ENCODE measurements at places on chromosomes 7 and 10.

DNA sequence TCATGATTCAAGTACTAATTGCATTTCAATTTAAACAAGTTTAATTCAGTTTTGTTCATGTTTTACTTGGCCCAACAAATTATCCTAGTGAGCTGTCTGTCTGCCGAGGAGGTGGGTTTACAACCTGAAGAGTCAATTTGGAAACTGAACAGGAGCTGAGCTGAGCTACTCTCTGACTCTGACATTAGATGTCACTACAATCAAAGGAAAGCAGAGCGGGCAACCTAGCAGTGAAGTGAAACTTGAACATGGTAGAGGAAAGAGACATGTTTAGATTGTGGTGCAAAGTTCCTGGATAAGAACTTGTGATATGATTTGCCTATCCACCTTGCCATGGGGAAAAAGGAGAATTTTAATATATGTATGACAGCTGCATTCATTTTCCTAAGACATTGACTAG lies 9.6 kb upstream of the AGR3 start:
- DNase-seq: no peak

DNA sequence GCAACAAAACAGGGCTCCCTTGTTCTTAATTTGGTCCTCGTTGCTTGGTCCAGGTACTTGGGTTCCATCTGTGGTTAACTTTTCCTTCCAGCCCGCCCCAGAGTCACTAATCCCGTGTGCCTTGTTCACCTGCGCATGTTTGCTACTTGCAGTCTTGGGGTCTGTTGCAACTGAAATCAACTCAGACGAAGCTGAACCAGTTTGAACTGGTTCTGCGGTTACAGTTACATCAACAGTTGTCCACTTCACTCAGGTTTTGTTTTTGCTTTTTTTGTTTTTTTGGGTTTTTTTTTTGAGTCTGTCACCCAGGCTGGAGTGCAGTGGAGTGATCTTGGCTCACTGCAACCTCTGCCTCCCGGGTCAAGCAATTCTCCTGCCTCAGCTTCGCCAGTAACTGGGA lies 34.7 kb downstream of the TRRAP start:
- no peak for DNase-seq

GRCh38 chr7:151060113-151060415 lies 675 bp downstream of the SLC4A2 start:
- DNase-seq: no peak

DNA sequence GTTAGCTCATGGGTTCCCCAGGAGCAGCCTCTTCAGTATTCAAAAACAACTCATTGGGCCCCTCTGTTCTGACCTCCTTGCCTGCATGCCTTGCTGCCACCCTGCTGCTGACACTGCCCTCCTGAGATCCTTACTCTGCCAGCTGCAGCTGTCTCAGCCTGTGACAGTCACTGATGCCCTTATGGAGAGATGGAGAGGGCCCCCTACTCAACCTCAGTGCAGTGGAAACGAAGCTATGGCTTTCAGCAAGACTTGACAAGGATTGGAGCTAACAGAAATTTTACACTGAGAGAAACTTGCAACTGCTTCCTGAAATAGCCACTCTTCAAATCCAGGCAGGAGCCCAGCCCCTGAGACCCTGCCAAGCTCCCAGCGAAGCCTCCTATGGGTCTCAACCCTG lies 678.3 kb upstream of the C7orf33 start:
- no peak for DNase-seq

GRCh38 chr10:132608511-132609195 lies 71.1 kb downstream of the INPP5A start:
- no peak for DNase-seq

DNA sequence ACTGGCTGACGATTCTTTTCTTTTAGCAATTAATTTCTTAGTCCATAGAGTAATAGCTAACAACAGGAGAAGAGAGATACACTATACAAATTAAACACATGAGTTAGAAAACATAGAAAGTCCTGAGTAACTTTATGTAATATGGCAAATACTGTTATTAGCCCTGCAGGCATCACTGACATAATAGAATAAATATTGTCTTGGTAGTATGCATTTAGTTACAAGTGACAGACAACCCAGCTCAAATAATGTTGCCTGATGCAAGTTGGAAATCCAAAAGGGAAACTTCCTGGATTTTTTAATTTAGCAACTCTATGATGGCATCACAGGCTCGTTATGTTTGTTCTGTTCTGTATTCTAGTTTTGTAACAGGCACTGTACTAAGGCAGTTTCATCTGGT lies 95.1 kb downstream of the DKK1 start:
- no peak for DNase-seq

GRCh38 chr10:36366843-36367242 lies 724.7 kb upstream of the FZD8 start:
- DNase-seq: no peak

DNA sequence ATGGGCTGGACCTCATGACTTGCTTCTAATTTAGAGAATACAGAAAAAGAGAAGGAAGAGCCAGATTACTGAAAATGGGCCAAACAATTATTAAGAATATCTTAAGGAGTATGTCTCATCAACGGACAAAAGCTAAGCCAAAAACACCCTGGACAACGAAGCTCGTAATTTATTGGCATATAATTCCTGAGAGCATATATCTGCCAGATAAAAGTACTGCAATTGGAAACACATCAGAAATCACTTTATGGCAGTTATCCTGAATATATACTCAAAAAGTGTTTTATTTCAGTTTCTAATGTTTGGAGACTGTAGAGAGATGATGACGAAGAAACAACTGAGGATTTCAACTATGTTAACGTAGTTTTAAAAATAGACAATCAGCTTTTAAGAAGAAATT lies 211.8 kb downstream of the CSTF2T start:
- DNase-seq: no peak

DNA sequence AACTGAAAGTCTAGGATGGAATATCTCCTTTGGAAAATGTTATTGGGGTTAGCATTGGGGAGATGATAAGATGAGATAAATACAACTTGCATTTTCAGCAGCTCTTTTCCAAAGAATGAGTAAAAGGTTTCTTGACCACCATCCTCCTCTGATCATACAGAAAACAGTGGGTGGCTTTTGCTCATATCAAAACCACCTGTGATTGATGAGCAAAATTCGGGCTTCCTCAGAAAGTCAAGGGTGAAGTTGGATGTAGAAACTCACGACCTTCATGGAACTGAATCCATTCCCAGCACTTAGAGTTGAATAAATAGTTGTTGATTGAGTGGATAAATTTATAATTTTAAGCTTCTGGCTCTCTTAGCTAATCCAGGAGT lies 158.4 kb downstream of the DNAJB6 start:
- DNase-seq: no peak

DNA sequence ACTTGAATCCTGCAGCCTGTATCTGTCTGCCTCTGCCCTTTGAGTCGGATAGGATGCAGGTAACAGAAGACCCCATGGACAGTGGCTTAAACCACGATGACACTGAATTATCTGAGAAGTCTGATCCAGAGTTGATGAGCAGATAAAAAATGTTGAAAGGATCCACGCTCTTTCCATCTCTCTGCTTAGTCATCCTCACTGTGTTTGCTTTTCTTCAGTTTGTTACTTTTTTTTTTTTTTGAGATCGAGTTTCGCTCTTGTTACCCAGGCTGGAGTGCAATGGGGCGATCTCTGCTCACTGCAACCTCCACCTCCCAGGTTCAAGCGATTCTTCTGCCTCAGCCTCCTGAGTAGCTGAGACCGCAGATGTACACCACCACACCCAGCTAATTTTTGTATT lies 36.9 kb upstream of the GOLGA7B start:
- no peak for DNase-seq

- no peak for DNase-seq
Measured at GRCh38 chr7:37035631-37036030, 311.3 kb upstream of the AOAH start.

DNA sequence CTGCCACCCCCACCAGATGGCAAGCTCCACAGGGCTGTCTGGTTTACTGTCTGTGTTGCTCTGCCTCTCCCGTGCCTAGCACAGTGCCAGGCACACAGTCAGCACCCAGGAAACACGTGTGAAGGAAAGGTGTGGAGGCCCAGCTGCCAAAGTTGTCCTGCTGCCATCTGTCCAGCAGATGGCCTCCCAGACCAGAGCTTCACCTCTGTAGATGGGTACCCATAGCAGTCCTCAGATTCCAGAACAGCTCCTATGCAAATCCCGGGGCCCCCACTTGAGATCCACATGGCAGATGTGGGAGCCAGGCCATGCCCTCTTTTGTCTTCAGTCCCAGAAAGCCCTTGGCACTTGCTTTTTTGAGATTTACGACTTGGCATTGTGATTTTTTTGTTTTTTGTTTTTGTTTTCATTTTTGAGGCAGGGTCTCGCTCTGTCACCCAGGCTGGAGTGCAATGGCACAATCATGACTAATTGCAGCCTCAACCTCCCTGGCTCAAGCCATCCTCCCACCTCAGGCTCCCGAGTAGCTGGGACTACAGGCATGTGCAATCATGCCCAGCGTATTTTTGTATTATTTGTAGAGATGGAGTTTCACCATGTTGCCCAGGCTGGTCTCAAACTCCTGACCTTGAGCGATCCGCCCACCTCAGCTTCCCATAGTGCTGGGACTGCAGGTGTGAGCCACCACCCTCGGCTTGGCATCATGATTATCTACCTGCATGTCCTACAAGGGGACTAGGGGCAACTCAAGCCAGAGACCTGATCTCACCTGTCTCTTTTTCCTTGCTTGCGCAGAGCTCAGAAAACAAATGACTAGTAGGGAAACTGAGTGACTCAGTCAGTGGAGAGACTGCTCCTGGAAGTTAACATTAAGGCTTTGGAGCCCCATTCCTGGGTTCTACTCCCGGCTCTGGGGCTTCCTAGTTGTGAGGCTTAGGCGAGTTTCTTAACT lies 16.9 kb upstream of the PALD1 start:
- DNase-seq: peak; percentile 46

DNA sequence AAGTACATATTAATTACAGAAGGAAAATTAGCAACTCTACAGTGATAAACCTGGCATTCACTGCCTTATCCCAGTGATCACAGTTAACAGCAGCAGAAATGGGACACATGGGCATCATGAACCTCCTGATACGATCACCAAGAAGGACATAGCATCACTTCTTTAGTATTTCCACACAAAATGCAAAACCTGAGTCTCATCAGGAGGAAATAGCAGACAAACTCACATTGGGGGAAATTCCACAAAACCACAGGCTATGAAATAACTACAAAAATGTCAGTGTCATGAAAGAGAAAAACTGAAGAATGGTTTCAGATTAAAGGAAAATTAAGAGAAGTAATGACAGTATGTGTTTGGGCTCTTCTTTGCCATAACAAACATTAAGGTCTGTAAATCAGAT lies 12.0 kb upstream of the PURB start:
- DNase-seq: no peak

DNA sequence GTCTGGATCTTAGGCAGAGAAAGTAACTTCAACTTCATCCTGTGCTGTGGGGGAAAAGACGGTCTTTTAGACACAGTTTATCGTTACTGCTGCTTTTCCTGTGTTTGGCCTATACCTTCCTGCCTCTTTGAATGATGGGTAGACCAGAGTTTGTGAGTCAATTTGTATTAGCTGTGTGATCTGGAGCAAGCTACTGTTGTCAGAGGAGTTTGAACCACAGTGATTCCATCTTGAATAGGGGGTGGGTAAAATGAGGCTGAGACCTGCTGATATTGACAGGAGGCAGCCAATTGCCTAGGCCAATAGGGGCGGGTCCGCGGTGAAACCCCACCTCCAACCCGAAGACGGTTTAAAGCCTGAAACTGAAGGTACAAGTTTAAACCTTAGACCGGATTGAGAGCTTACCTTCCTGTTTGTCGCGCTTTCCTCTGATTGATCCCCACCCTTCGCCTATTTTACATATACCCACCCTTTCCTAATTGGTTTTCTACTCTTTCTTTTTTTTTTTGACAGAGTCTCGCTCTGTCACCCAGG lies 35.8 kb upstream of the EIF4H start:
- no peak for DNase-seq

GRCh38 chr7:33554046-33554445 lies 351.3 kb upstream of the BMPER start:
- DNase-seq: no peak

DNA sequence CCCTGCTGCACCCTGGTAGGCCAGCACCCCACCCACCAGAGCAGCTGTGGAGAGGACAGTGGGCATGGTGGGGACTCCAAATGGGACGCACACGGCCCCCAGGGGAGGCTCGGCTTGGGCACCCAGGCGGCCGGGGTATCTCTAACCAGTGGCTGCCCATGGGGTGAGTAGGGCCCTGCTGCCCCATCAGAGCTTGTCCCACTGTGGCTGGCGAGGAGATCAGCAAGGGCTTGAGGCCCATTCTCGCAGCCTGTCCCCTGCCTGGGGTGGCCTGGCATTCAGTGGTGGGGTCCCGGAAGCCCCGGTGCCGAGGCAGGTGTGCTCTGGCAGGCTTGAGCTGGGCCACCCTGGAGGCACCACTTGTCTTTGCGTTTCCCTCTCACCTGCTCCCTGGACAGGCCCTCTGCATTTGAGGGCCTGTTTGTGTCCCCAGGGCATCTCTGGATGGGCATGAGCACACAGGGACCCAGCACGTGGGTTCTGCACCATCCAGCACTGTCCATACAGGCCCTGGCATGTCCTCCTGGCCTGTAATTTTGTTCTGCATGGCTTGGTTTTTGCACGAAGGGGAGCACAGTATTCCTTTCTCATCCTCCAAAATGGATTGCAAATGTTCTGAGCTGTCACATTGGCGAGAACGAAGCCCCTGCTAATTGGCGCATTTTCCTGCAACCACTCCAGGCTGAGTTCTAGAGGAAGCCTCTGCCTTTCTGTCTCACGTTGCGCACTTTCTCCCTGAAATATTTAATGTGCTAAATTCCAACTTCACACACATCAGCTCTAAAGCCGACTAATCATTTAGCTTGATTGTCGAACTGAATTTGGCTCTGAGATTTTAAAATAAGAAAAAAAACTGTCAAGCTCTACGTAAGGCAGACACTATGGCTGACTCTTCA lies 27.2 kb downstream of the PWWP2B start:
- no peak for DNase-seq

DNA sequence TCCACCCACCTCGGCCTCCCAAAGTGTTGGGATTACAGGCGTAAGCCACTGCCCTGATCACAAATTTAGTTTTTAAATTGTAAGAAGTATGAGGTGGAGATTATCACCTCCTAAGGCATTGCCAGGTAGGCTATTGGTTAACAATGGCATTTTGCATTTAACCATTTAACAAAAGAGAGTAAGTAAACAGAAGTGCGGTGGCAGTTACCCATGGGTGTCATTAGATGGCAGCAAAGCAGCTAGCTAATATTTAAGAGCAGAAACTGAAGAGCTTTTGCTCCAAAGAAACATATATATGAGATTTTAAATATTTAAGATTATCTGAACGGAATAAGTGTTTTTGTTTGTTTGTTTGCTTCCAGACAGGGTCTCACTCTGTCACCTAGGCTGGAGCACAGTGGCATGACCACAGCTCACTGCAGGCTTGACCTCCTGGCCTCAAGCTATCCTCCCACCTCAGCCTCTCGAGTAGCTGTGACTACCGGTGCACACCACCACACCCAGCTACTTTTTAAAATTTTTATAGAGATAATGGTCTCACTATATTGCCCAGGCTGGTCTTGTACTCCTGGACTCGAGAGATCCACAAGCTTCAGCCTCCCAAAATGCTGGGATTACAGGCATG lies 325.5 kb upstream of the C7orf33 start:
- DNase-seq: no peak

DNA sequence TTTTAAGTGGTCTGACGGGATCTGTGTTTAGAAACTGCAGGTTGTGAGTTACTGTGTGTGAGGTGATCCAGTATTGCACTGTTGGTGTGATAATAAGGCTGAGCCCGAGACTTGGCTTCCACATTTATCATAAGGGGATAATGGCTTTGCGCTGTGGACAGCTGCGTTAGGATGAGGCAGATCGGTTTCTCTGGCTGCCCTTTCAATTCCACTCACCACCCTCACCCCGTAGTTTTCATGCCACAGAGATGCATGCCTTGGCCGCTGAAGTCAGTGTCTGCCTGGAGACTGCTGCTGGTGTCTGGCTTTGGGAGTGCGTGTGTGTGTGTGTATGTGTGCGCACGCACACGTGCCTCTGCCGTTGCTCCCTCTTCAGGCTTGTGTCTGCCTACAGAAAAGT lies 273.0 kb downstream of the CCDC3 start:
- no peak for DNase-seq
